ENCODE measurements at places on chromosomes 5 and 9. TPM values are rescaled to one million over a fixed set of nuclear protein-coding genes. Genes with fewer than 3 reads are reported as not detected.

DNA sequence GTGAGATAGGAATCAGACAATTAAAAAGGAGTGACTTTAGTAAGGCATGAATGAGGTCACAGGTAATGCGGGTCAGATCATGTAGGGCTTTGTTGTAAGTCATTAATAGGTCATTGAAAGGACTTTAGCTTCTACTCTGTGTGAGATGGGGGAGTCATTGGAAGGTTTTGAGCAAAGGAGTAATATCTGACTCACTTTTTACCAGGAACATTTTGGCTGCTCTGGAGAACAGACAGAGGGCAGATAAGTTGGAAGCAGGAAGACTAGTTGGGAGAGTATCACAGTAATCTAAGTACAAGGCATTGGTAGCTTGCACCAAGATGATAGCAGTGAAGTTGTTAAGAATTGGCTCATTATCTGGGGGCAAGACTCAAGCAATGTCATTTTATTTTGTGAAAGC lies 37.4 kb downstream of the KIF2A start:
- DNase-seq = no peak

DNA sequence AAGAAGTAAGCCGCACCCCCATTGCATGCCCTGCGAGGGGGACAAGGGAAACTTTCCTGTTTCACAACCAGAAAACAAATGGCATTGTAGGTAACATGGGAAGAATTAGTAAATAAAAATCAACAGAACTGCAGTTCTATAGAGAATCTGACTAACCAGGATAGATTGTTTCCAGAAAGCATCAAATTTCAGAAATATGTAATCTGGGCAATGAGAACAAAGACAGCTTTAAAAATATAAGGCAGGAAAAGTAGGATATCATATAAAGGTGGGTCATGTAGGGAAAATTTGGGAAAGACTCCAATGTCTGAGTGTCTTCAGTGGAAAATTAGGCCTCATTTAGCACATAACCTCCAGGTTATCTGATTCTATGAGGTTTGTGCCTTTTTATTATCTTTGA lies 58.3 kb upstream of the RANBP6 start:
- DNase-seq = no peak

- DNase-seq = no peak
Observed at GRCh38 chr5:152364172-152364571, 40.9 kb downstream of the NMUR2 start.

DNA sequence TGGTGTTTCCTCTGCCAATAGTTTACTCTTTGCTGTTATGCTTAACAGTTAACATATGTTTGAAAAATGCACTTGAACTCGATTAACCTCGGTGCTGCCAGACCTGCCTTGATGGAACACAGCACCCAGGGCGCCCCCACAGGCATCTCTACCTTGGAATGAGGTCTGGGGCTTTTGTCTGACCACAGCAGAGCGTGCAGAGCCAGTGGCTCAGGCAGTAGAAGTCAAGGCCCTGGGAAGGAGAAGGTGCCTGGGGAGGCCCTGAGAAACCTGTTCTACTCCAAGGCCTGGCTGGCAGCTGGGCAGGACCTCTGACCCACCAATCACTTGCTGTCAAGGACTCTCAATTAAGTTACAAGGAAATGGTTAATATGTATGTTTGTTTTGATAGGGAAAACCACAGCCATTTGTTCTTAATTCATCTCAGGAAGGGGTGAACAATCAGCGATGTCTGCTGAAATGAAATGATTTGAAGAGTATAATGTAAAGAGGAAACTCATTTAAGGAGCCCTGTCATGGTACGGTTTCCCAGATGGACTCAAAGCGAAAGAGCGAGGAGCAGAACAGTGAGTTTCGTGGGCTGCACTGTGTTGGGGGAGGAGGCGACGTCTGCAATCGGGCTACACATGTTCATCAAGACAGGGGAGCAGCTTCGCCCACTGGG lies 21.9 kb downstream of the MACROH2A1 start:
- DNase-seq = no peak

GRCh38 chr5:1336106-1336561 lies 8.8 kb downstream of the CLPTM1L start:
- DNase-seq = no peak

- no peak for DNase-seq
Observed at GRCh38 chr9:131810351-131811170, 70.7 kb upstream of the RAPGEF1 start.

DNA sequence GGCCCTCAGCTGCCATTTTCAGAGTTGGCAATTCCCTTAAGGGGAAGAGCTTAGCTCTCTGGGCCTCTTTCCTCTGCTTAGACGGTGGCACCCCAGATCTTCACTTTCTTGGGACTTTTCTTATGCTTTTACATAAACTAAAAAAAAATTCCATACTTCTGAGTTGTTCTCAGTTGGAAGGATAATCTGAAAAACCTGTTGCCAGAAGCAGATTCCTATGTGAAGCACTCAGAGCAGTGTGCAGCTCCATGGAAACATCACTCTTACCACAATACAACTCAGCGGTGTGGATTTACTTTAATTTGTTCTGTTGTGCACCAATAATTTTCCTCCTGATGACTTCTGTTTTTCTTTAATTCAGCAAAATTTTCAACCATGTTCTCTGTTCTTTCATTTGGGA lies 44.1 kb upstream of the MROH2B start:
- no peak for DNase-seq

DNA sequence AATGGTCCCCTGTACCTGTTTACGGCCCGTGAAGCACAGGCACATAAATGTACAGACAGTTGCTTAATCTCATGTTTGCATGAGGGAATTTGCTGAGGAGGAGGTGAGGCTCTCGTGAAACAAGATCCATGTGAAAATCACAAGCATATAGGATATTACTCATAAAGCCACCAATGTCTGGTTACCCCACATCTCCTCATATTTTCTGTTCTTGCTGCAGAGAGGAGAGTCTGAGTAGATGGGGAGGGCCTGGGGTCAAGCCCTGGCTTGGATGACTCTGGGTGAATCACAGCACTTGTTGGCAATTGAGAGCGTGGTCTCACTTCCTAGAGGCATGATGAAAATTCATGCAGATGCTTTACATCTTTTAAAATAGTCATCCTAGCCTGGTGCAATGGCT lies 975 bp downstream of the AGXT2 start:
- no peak for DNase-seq

GRCh38 chr5:7878381-7878873 lies 9.5 kb downstream of the MTRR start:
- no peak for DNase-seq

DNA sequence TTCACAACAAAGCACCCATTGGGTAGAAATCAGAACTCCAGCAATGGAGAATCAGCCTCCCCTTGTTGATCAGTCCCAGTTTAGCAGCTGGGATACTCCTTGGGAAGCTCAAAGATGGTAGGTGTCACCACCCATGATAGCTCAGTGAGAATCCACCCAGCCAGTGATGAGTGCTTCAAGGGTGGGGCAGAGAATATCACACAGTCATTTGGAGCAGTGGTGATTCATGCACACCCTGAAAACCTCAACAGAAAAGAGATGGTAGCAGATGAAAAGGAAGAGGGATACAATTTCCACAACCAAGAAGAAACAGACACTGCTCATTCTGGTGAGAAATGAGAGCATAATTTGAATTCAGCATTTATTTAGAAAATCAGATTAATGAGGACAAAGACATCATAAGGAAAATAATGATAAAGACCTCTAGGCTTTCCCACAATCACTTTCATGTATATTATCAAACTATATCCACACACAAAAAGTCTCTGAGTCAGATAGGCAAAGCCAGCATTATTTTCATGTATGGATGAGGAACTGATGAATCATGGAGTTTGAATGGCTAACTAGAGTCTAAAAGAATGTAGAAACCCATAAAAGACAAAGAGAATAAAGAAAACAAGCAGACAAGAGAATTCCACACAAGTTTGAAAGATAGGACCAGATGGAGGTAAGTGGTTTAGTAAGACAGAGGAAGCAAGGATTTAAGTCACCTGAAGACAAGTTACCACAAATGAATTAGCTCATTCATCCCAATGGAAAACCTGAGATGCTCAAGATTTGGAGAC lies 82.9 kb downstream of the FEM1C start:
- DNase-seq = no peak

GRCh38 chr9:70031141-70031545 lies 12.5 kb upstream of the MAMDC2 start:
- no peak for DNase-seq

The FAM221B gene
- total RNA-seq = not detected

The OR1Q1 gene
- not detected for total RNA-seq

The RASEF gene
- total RNA-seq = not detected

The ENTREP1 gene
- 22.3 TPM for total RNA-seq

The ARL10 gene
- total RNA-seq = 3.1 TPM

The IFNA21 gene
- total RNA-seq = not detected

The ARHGEF39 gene
- total RNA-seq = 0.21 TPM
